Hematopoietic multipotent progenitor cell treated with erythropoietin and hydrocortisone succinate and interleukin-3 and kit ligand, for 15 days (in vitro differentiated cells): ENCODE measurements at places on chromosomes 16 and 17.
A peak's percentile ranks its signal among the peaks of the same experiment; 100 is the strongest.

- DNase-seq: no peak
Observed at GRCh38 chr16:19488213-19488640, 33.7 kb downstream of the GDE1 start.

GRCh38 chr16:75996491-75996890 lies 270.2 kb upstream of the CPHXL start:
- no peak for DNase-seq

GRCh38 chr17:73768691-73769090 lies 124.4 kb upstream of the SDK2 start:
- DNase-seq: no peak

DNA sequence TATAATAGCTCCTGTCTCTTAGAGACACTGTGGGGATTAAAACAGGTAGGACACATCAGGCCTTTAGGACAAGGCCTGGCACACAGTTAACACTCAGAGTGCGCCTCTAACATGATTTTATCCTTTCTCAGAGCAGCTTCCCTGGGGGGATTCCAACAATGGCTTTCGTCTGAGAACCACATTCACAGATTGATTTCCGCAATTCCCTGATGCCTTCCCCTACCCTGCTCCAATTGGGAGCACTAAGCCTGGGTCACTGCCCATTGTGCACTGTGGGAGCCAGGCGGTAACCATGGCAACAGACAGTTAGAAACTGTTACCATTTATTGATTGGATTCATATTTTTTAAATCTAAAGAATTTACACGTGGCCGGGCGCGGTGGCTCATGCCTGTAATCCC lies 5.9 kb upstream of the ALKBH5 start:
- DNase-seq: no peak

DNA sequence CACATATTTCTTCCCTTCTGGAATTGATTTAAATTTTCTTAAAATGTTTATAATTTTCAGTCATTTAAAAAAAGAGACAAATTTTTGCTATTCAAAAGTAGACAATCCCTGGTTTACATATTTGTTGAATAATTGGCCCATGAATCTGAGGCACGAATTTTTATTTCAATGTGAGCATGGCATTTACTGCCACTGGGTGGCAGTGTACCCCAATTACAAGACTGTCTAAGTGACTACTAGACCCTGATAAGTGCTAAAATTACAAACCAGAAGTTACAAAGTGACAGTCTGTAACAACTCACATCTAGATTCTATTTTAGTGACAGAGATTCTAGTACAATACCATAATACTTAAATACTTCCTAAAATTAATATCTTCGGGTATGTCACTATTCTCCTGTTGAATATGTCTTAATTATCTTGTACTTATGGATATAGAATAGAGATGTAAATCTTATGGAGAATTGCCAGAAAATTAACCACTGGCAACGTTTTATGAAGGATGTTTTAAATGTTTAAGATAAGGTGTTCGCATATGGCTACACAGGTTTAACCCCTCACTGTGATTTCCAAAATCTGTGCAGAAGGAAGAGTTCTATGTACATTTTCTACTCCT lies 235.8 kb downstream of the MAP2K4 start:
- DNase-seq: peak; percentile 2
